HT-29 (cell line): ENCODE measurements at places on chromosomes 6 and 20. TPM values are rescaled to one million over a fixed set of nuclear protein-coding genes. Genes with fewer than 3 reads are reported as not detected.
A peak's percentile ranks its signal among the peaks of the same experiment; 100 is the strongest.

Gene UBD
- total RNA-seq: not detected in 2 replicates

DNA sequence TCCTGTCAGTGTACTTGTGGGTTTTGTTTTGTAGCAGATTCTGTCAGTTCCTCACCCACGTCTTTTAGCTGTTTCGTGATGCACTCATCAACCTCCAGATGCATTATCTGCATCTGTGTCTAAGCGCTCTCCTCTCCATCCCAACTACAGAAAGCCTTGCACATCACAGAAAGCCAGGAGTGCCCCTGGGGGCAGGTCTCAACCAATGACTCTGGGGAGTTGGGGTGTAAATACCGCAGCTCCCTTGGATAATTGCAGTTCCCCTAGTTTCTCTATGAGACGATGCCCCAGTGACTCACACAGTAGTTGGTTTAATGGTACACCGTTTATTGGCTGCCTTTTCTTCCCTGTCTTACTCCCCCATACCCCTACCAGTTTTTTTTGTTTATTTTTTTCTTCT lies 158.1 kb downstream of the SOX4 start:
- no peak for DNase-seq

GRCh38 chr6:40755749-40756452 lies 168.7 kb upstream of the LRFN2 start:
- DNase-seq: no peak

DNA sequence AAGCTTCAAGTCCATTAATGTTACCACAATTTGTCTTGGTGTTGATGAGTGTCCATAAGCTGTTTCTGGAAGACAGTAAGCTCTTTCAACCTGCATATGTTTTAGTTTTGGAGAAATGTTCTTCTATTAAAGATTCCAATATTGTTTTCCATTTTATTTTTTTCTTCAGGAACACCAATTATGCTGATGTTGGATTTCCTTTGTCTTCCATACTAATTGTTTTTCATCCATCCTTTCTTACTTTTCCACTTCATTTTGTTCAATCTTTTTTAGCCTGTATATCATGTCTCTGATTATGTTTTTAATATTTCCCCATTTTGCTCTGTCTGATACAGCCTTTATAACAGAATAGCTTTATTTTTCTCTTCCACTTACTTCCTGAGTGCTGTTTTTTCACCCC lies 21.9 kb downstream of the SLC13A3 start:
- DNase-seq: no peak

Gene CALHM5
- total RNA-seq: 0.08 and 0.23 TPM in 2 replicates

DNA sequence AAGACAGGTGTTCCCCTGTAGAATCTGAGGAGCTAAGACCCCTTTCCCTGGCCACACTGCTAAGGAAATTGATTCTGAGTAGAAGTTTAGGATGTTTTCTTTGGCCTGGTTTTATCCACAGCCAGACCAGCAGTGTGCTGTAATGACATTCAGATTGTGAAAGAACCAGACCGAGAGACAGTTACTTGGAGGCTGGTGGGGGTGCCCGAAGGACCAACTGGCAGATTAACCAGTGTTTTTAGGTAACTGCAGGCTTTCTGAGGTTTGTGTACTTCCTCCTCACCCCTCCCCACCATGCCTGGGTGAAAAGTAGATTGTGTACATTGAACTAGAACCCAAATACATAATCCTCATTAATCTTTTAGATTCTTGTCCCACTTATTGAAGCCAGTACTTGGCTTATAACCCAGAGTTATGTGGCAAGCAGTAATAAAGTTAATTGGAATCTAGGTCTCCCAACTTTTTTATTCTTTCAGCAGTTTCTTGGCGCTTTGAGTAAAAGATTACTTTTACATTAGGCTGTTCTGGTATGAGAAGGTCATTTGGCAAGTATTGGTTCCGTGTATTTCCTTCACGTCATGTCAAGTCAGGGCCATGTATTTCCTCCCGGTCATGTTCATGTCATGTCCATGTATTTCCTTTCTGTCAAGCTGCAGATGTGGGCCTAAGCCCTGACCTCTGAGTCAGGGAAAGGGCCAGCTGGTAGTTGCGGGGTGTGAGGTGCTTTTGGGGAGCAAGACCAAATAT lies 93.7 kb downstream of the TCP11 start:
- DNase-seq: no peak

DNA sequence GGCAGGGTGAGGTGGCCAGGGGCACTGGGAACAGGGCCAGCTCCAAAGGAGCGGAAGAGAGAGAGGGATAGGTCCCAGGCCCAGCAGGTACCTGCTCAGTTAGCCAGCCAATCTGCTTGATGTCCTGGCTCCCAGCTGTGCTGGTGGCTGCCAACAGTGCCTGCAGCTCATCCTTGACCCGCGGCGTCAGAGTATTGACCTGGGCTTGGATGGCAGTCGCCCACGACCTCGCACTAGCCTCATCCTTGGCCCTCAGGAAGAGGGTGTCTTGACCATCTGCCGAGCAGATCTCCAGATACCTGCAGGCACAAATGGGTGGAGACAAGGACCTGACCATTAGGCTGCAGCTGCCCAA lies 11.1 kb upstream of the CDK5RAP1 start:
- DNase-seq: no peak

DNA sequence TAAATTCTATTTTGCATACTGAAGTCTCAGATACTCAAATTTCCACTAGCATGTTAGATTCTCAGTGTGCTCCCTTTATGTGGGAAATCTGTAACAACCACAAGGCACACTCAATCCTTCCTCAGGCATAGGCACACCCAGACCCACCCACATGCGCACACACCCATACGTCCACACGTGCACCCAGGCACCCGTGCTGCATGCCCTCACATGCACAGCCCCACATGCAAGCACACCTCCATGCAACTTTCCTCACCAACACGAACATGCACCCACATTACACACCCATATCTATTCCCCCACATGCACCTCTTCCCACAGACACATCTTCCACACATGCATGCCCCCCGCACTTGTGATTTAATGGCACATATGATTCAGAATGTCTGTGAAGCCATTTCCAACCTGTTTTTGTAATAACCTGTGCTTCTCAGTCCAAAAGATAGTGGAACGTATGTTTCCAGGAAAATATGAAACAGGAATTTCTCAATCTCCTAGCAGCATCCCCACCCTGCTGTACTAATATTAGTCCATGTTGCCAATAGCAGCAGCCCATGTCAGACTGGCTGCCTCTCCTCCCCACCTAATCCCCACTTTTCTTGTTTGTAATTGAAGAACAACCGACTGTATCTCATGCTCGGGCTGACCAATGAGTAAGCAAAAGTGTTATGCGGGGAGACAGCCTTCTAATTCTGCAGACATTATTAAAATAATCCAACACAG lies 11.3 kb upstream of the CYP24A1 start:
- peak; percentile 67 for DNase-seq

GRCh38 chr6:25441663-25442270 lies 162.6 kb downstream of the CARMIL1 start:
- DNase-seq: no peak

GRCh38 chr6:86511962-86512361 lies 425.4 kb upstream of the HTR1E start:
- DNase-seq: no peak

GRCh38 chr6:11270030-11271027 lies 37.9 kb upstream of the NEDD9 start:
- peak; percentile 44 for DNase-seq

Gene RIMS1
- not detected in 2 replicates for total RNA-seq

- DNase-seq: peak; percentile 43
Observed at GRCh38 chr20:60718743-60719480, 533.1 kb upstream of the CDH4 start.

Gene CYP39A1
- total RNA-seq: 0.94 and 1.3 TPM in 2 replicates

Gene IL17A
- not detected in 2 replicates for total RNA-seq

Gene FAM209B
- total RNA-seq: not detected in 2 replicates

- DNase-seq: peak; percentile 77
Observed at GRCh38 chr6:32415521-32416019, 8.6 kb upstream of the BTNL2 start.

- no peak for DNase-seq
Observed at GRCh38 chr6:146292506-146292905, 251.1 kb upstream of the RAB32 start.

DNA sequence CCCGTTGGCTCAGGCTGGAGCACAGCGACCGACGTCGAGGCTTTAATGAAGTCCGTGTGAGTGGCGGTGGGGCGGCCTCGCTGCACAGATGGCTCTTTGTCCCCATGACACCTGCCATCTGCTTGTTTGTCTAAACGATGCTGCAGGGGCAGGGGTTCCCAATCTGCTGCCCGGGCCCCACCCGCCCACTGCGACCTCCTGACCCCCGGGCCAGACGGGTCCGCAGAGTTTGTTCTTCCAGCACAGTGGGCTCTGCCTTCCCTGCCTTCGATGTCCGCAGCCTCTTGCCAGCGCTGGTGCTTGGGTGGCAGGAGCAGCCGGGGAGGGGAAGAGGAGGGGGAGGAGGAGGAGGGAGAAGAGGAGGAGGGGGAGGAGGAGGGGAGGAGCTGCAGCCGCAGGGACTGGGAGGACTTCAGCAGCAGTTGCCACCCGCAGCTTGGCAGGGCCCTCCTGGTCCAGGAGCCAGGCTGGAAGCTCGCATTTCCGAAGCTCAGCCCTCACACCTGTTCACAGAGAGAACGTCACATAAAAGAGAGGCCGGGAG lies 210.0 kb downstream of the DLL1 start:
- DNase-seq: no peak

Gene CBLN4
- not detected in 2 replicates for total RNA-seq

GRCh38 chr6:130211691-130212090 lies 11.1 kb downstream of the SAMD3 start:
- no peak for DNase-seq

DNA sequence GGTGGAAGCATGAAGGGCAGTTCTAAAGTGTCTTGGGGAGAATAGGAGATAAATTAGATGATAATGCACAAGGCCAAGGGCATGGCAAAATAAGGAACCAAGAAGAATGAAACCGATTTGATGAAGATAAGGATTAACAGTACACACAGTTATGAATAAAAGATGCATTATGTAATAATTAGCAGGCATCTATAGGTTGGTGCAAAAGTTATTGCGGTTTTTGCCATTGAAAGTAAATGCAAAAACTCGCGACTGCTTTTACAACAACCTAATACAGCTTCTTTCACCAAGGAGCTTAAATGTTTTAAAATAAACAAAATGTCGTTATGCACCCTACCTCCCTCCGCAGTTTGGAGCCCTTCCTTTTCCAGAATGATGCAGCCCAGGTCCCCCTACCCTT lies 29.0 kb downstream of the MAS1 start:
- no peak for DNase-seq

Gene TNNC2
- 0.15 and 0.18 TPM in 2 replicates for total RNA-seq

Gene FABP7
- not detected in 2 replicates for total RNA-seq

DNA sequence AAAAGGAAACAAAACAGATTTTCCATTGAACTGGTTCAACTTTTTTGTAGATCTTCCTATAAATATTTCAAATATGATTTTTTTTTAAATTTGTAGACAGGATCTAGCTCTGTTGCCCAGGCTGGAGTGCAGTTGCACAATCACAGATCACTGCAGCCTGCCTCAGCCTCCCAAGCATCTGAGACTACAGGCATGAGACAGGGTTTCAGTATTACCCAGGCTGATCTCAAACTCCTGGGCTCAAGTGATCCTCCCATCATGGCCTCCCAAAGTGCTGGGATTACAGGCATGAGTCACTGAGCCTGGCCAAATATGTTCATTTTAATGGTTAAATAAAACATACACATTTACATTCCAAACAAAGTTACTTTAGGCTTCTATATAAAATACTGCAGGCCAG lies 33.6 kb downstream of the SAMHD1 start:
- DNase-seq: no peak

Gene RFX6
- total RNA-seq: 0.13 and 0.23 TPM in 2 replicates

DNA sequence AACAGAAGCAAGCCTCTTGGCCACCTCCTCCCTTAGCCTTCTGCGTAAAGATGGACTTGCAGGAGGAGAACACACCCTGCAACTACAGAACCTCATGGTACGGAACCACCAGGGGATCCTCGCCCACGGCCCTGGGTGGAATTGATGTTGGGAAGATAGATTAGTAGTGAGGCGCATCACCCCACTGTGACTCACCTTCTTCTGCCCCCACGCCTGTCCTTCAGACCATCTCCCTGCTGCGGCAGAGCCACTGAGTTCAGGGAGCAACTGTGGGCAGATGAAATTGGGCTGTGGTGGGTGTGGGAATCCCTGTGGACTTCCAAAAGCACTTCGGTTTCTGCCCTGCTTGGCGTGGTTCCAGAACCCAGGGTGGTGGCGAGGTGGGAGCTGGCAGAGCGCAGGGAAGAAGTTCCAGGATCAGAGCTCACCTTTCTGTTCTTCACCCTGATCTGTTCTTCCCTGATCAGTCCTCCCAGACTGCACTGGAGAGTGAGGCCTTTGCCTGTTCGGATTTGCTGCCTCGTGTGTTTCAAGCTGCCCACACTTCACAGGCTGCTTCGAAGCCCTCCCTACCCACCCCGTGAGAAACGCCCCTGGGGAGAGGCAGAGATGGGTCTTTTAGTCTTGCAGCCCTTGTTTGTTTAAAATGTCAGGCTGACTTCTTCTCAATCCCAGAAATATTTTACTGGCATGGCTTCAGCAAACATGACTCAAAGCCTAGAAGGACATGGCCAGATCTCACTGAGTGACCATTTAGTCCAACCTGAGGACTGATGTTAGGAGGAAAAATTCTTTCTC lies 92.8 kb upstream of the MLN start:
- no peak for DNase-seq

Gene NOTCH4
- total RNA-seq: 2.2 and 2.4 TPM in 2 replicates

- no peak for DNase-seq
Observed at GRCh38 chr6:8855411-8855810, 420.1 kb upstream of the SLC35B3 start.

GRCh38 chr20:10714236-10714975 lies 40.6 kb upstream of the JAG1 start:
- no peak for DNase-seq

- no peak for DNase-seq
Observed at GRCh38 chr6:18161431-18161830, 6.2 kb downstream of the KDM1B start.

Gene PPDPF
- 384 and 468 TPM in 2 replicates for total RNA-seq

Gene KCNK5
- total RNA-seq: 31.8 and 35.3 TPM in 2 replicates

- no peak for DNase-seq
Observed at GRCh38 chr6:78505178-78505577, 362.2 kb upstream of the IRAK1BP1 start.

DNA sequence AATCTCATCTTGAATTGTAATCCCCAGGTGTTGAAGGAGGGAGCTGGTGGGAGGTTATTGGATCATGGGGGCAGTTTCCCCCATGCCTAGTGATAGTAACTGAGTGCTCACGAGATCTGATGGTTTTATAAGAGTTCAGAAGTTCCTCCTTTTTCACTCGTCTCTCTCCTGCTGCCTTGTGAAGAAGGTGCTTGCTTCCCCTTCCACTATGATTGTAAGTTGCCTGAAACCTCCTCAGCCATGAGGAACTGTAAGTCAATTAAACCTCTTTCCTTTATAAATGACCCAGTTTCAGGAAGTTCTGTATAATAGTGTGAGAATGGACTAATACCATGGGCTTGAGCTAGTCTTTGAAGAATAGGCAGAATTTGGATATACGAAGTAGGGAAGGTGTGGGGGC lies 113.9 kb downstream of the RIN2 start:
- DNase-seq: no peak

- DNase-seq: no peak
Observed at GRCh38 chr6:53579338-53579737, 34.4 kb upstream of the GCLC start.
